ENCODE measurements at places on chromosomes 3 and 15. TPM values are rescaled to one million over a fixed set of nuclear protein-coding genes. Genes with fewer than 3 reads are reported as not detected.

- no peak overlapping the region for H3K27ac ChIP-seq
- DNase-seq, result no peak
- no peaks in the 10 kb centered on the region for H3K4me1 ChIP-seq
- H3K27me3 ChIP-seq, result no peaks in the 10 kb centered on the region
- no peak overlapping the region for H3K4me3 ChIP-seq
Measured at GRCh38 chr3:188486952-188487351, 333.0 kb downstream of the LPP start.

GRCh38 chr3:46228260-46229242 is 13.7 kb upstream of the CCR3 start:
- no peak overlapping the region for H3K27ac ChIP-seq
- no peak for DNase-seq
- no peaks in the 10 kb centered on the region for H3K27me3 ChIP-seq
- H3K36me3 ChIP-seq, result no peaks in the 10 kb centered on the region
- no peak overlapping the region for H3K4me3 ChIP-seq

- no peak for DNase-seq
- no peaks in the 10 kb centered on the region for H3K4me1 ChIP-seq
- H3K27me3 ChIP-seq, result no peaks in the 10 kb centered on the region
- H3K36me3 ChIP-seq, result no peaks in the 10 kb centered on the region
- H3K27ac ChIP-seq, result no peak overlapping the region
Measured at GRCh38 chr15:91445695-91446228, 345.7 kb downstream of the SV2B start.

DNA sequence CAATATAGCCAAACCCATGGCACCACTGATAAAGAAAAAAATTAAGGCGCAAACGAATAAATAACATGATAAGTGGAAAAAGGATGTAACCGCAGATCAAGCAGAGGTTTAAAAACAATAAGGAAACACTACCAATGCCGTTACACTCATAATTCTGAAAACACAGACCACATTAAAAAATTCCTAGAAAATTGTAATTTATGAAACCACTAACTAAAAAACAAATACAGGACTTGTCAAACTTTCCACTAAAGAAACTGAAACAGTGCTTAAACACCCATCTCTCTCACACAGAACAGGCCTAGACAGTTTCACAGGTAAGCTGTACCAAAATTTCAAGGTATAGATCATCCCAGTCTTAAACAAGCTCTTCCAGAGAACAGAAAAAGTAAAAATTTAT is 28.4 kb downstream of the PCSK6 start:
- no peak overlapping the region for H3K4me3 ChIP-seq
- no peaks in the 10 kb centered on the region for H3K27me3 ChIP-seq
- H3K36me3 ChIP-seq, result no peaks in the 10 kb centered on the region
- H3K4me1 ChIP-seq, result peaks cover 7% of the 10 kb centered on the region
- no peak for DNase-seq

- no peaks in the 10 kb centered on the region for H3K36me3 ChIP-seq
- H3K27me3 ChIP-seq, result no peaks in the 10 kb centered on the region
- no peak overlapping the region for H3K4me3 ChIP-seq
- no peaks in the 10 kb centered on the region for H3K4me1 ChIP-seq
- no peak for DNase-seq
- no peak overlapping the region for H3K27ac ChIP-seq
Measured at GRCh38 chr15:85430406-85431204, 50.2 kb downstream of the AKAP13 start.

- peaks cover 2% of the 10 kb centered on the region for H3K27me3 ChIP-seq
- DNase-seq, result no peak
- no peaks in the 10 kb centered on the region for H3K4me1 ChIP-seq
- no peak overlapping the region for H3K27ac ChIP-seq
Measured at GRCh38 chr3:60575718-60576272, 675.5 kb downstream of the FHIT start.

Gene TRMT10C
- 21.4 TPM for polyA plus RNA-seq

DNA sequence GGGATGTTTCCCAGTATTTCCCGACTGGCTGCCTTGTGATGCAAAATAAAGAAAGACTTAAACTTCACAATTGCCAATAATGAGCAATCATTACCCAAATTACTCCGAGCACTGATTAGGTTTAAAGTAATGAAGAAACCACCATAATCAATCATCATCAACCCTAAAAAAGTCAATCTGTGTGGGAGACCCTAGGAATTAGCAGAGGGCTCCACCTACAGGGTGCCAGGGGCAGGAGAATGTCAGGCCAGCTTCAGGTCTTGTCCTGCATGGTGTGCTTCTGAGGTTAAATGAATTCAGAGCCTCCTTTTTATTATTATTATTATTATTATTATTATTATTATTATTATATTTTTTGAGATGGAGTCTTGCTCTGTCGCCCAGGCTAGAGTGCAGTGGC is 478.0 kb upstream of the ARRDC4 start:
- H3K27ac ChIP-seq, result no peak overlapping the region
- no peaks in the 10 kb centered on the region for H3K4me1 ChIP-seq
- no peak for DNase-seq
- no peaks in the 10 kb centered on the region for H3K36me3 ChIP-seq
- H3K4me3 ChIP-seq, result no peak overlapping the region
- H3K27me3 ChIP-seq, result no peaks in the 10 kb centered on the region

- H3K27me3 ChIP-seq, result no peaks in the 10 kb centered on the region
- H3K27ac ChIP-seq, result no peak overlapping the region
- no peaks in the 10 kb centered on the region for H3K4me1 ChIP-seq
- DNase-seq, result no peak
Measured at GRCh38 chr3:132694991-132695390, 27.2 kb downstream of the NPHP3 start.

DNA sequence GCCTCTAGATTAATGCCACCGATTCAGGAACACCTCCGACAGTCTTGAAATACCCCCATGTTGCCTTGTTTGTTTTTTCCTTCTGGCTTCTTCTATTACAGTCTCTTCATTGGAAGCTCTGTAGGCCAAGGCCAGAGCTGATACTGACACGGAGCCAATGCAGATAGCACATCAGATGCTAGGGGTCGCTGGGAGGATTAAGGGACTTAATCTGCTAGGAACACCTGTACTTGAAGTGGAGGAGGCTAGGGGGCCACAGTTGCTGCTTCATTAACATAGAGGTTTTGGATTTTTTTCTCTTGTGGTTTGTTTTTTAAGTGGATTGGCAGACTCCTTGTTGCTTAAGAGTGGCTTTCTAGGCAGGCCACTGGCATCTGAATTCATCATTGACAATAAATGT is 49.6 kb downstream of the PARP14 start:
- H3K27me3 ChIP-seq, result no peaks in the 10 kb centered on the region
- peaks cover 2% of the 10 kb centered on the region for H3K36me3 ChIP-seq
- no peak overlapping the region for H3K27ac ChIP-seq
- no peak for DNase-seq
- no peaks in the 10 kb centered on the region for H3K4me1 ChIP-seq
- H3K4me3 ChIP-seq, result no peak overlapping the region

Gene SYNPR
- polyA plus RNA-seq, result 56.2 TPM

DNA sequence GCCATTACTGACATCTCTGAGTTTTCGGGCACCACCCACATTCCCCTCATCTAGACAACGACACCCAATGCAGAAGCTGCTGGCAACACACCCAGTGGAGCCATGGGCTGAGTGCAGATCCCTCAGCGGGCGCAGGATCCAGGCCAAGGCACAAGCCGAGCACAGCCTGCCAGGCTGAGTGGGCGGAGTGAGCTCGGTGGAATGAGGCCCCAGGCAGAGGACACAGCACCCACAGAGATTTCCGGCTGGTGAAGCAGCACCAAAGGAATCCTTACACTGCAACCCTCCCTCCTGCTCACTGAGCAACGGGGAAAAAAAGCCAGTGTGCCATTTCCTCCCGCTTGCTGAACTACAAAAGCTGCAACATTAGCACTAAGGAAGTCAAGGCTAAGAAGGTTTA is 34.3 kb downstream of the ZMAT3 start:
- H3K4me3 ChIP-seq, result no peak overlapping the region
- H3K36me3 ChIP-seq, result peaks cover 4% of the 10 kb centered on the region
- H3K27me3 ChIP-seq, result no peaks in the 10 kb centered on the region
- peaks cover 4% of the 10 kb centered on the region for H3K4me1 ChIP-seq

DNA sequence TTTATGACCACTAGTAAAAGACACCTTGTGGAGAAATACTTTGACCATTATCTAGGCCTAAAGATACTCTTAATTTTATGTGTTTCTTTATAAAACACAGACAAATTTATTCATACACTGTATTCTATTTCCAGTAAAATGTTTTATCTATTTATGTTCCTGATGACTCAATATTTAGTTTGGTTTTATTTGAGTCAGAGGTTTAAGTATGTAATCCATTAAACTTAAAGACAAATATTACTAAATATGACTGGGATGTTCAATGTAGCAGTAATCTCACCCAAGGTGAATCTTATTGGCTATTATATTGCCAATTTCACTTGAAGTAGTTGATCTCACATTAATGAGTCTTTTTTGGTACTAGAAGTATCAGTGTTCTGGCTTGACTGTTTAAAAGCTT is 799.7 kb downstream of the CADM2 start:
- H3K4me3 ChIP-seq, result no peak overlapping the region
- no peaks in the 10 kb centered on the region for H3K27me3 ChIP-seq
- no peak for DNase-seq

GRCh38 chr3:65148687-65149086 is 460.9 kb upstream of the ADAMTS9 start:
- no peaks in the 10 kb centered on the region for H3K27me3 ChIP-seq
- H3K4me1 ChIP-seq, result no peaks in the 10 kb centered on the region
- DNase-seq, result no peak
- no peaks in the 10 kb centered on the region for H3K36me3 ChIP-seq
- H3K4me3 ChIP-seq, result no peak overlapping the region

GRCh38 chr3:188358787-188359493 is 205.0 kb downstream of the LPP start:
- DNase-seq, result no peak
- no peaks in the 10 kb centered on the region for H3K4me1 ChIP-seq
- H3K27me3 ChIP-seq, result no peaks in the 10 kb centered on the region
- no peak overlapping the region for H3K27ac ChIP-seq
- no peak overlapping the region for H3K4me3 ChIP-seq
- H3K36me3 ChIP-seq, result no peaks in the 10 kb centered on the region

DNA sequence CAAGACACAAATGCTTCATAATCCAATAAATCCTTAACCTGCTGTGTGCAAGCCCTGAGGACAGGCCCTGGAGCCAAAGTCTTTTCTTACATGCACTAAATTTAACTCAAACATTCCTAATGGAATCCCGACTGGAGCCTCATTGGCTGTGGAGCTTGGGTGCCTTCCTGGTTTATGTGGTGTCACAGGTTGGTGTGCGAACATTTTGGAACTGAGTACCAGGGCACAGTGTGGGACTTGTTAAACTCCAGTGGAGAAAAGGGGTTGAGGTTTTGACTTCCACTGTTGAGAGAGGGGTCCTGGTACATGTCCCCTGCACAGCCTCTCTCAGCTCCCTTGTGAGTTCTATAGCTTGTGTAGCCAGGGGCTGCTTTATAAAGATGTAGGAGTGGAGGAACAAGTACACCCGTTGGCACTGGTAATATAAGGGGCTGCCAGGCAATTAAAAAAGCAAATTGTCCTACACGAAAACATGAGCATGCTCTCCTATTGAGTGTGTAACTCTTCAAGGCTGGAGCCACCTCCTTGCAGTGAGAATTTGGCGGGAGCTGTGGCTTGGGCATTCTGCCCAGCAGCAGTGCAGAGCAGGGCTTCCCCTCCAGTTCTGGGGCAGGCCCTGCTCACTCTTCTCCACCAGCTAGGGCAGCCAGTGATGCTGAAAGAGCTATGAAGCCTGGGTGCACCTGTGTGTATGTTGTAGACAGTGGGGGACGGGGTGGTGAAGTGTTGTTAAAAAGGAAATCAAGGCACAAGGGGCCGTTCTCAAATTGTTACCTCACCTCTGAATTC is 218.1 kb downstream of the CLSTN2 start:
- no peaks in the 10 kb centered on the region for H3K27me3 ChIP-seq
- DNase-seq, result no peak
- H3K4me3 ChIP-seq, result no peak overlapping the region
- H3K27ac ChIP-seq, result no peak overlapping the region

Gene RTP1
- polyA plus RNA-seq, result 1.5 TPM
